Activated CD4-positive, alpha-beta T cell treated with anti-CD3 and anti-CD28 coated beads for 48 hours (primary cell): ENCODE measurements at places on chromosomes 4 and X.

DNA sequence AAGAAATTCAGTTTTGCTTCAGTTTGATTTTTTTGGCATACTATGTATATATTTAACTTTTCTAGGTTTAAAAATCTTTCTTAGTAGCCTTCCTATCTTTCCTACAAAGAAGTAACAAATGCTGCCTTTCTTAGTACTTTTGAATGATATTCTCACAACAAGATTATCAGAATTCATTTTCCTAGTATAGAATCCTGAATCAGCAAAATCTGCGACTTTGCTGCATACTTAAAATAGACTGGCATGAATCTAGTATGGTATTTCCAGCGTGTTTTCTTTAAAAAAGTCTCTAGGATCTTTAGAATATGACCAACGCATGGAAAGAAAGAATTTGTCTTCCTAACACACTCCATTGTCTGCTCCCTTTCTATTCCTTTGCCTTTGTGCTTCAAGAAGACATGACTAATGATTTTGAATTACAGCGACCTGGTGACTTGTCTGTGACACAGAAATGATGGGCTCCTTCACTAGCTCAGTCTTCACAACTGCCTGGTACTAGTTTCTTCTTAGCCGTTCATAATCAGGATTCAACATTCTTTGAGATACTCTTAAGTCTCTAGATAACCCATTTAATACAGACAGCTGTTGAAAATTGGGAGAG, 349.8 kb downstream of the PPARGC1A start:
- DNase-seq: no peak

GRCh38 chr4:48227662-48228061, 42.0 kb downstream of the TEC start:
- no peak for DNase-seq

DNA sequence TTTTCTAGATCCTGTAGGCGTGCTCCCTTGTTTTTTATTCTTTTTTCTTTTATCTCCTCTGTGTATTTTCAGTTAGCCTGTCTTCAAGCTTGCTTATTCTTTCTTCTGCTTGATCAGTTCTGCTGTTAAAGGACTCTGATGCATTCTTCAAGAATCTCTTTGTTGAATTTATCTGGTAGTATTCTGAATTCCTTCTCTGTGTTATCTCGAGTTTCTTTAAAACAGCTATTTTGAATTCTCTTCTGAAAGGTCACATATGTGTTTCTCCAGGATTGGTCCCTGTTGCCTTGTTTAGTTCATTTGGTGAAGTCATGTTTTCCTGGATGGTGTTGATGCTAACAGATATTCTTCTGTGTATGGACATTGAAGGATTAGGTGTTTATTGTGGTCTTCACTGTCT, 15.3 kb downstream of the RAB33B start:
- no peak for DNase-seq

- DNase-seq: no peak
These were observed 1.4 kb upstream of the FNIP2 start for GRCh38 chr4:158767451-158767850.

DNA sequence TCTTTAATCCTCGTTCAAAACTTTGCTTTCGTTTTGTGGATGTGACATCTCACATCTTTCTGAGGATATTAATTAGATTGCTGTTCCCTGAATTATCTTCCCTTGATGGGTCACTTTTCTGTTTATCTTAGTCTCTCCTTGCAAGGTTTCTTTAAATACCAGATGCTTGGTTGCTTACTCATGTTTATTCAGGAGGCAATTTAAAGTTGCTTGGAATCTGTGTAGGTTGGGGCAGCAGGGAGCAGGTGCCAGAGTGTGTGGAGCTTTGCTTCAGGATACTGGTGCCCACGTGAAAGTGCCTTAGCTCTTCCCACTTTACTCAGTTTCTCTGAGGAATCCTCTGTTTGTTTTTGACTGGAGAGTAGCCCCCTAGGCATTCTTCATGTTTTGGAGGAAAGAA, 24.0 kb downstream of the ANAPC4 start:
- no peak for DNase-seq

DNA sequence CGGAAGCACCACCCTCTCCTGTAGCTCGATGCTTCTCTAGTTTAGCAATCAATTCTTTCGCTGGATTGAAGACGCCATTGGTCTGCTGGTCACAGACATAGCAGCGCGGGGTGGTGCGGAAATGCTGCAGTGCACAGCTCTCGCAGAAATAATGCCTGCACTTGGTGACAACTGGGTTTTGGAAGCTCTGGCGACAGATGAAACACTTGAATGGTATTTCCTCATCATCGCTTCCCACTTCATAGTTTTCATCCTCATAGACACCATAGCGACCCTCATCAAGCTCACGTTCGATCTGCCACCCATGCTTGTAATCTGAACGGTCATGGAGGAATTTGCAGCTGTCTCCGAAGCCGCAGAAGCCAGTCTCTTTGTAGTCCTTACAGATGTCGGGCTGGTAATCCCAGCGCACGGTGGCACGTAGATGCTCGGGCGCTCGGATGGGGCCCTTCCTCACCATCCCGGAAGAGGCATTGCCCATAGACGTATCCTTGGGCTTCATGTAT, 854 bp downstream of the RNF113A start:
- peak; percentile 35 for DNase-seq

DNA sequence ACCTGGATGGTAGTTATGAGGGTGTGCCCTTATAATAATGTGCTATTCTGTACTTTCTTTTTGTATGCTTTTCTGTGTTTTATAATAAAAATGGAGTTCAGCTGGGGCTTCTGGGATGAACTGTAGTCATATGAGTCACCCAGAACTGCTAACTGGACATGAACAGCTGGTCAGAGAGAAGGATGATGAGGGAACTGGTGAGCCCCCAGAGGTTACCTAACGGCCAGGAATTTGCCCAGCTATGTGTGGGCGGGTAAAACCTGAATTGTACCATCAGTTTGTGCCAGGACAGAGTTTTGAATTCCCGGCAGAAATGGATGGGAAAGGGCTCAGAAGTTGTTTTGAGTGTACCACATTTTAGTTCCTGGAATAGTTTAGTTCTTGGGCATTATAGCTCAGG, 138.0 kb upstream of the USP9X start:
- DNase-seq: no peak

DNA sequence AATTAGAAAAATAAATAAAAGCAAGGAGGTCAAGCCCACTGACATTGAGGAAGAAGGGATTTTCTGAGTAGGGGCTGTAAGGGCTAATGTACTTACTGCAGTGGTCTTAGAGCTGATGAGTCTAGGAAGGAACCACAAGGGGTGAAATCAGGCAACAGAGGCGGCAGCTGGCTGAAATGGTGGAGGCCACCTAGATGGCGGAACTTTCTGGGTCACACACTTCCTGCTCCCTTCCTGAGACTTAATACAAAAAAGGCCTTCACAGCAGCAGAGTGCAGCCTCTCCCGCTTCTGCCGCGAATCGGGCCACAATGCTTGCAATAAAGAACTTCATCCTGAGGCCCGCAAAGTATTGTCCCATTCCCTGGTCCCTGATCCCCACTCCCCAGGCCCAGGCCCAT, 15.4 kb downstream of the SNX12 start:
- no peak for DNase-seq

DNA sequence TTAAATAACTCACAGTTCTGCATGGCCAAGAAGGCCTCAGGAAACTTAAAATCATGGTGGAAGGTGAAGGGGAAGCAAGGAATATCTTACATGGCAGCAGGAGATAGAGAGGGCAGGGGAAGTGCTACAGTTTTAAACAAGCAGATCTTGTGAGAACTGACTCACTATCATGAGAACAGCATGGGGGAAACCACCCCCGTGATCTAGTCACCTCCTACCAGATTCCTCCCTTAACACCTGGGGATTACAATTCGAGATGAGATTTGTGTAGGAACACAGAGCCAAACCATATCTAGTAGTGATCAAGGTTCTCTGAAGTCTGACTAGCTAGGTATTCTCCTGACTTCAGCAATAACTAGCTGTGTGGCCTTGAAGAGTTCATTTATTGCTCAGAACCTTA, 56.0 kb downstream of the BANK1 start:
- DNase-seq: no peak

GRCh38 chr4:92636038-92636806, 332.5 kb downstream of the GRID2 start:
- no peak for DNase-seq

GRCh38 chr4:158636619-158637018, 35.1 kb downstream of the C4orf46 start:
- no peak for DNase-seq

- no peak for DNase-seq
These were observed 346.4 kb upstream of the FAM241A start for GRCh38 chr4:111798840-111799239.

DNA sequence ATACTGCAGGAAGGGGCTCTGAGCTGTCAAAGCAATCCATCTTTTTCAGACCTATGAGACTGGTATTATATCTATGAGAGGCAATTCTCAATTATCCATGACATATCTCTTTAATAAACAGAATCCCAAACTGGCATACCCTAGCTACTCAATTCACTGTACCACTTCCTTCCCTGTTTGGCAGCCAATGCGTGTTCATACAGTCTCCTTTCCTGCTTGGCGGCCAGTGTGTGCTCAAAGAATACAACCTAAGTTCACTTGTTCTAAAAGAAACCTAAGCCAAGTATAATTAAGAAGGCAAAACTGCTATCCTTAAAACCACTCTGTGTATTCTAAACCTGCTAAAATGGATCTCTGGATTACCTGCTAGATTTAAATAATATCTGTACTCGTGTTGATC, 38.3 kb downstream of the ARHGEF9 start:
- DNase-seq: no peak

DNA sequence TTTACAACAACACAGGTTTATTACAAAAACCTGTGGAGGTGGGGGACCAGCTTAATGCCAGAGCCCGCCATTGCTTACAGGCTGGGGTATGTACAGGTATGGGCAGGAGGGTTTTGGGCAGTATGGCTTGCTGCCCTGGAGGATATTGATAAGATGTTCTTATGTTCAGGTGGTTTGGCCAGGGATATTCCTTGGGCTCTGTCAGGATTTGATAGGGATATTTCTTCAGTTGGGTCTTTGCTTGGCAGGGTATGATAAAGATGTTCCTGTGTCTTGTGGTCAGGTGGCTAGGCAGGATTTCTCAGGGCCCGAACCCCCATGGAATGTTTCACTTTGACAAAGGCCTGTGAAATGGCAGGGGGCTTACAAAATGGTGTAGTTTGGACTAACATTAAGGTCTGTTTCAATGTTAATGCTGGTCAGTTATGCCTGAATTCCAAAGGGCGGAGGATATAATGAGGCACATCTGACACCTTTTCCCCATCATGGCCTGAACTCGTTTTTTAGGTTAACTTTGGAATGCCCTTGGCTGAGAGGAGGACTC, 3.1 kb downstream of the MGST2 start:
- DNase-seq: no peak

GRCh38 chr4:108772402-108772801, 9.5 kb upstream of the ETNPPL start:
- DNase-seq: no peak

GRCh38 chrX:104435249-104435648, 130.8 kb upstream of the IL1RAPL2 start:
- no peak for DNase-seq

DNA sequence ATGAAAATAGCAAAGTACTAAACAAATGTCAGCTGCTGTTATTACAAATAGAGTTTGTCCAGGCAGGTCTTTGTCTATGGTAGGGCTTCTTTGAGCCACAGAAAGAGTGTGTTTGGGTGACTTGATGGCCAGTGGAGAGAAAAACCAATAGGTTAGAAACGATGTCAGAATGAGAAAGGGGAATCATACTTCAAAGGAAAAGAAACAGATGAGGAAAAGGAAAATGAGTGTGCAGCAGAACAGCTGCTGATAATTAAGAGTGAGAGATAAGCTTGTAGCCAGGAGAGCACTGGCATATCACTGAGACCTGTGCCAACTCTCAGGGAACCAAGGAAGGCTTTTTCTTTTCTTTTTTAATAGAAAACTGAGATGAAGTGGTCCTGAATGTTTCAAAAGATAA, 257.2 kb downstream of the ARHGAP24 start:
- DNase-seq: no peak

DNA sequence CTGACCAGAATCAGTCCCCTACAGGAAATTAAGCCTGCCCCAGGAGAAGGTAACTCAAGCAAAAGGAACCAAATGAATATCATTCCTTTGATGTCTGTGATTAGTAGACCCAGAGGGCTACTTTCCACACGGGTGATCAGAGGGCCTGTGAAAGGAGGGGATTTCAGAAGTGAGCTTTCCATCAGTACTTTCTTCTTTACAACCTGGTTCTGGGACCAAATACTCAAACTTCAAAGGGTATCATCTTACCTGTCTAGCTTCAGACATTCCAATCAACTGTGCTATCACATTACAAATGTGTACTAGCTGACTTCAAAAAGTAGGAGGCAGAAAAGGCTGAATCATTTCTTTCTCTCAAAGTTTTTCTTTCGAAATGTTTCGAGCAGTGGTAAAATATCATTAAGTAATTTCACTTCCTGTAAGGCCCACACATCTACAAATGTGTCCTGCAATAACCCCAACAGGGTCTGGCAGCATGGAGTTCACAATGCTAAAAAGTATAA, 23.9 kb downstream of the ACSL4 start:
- no peak for DNase-seq

DNA sequence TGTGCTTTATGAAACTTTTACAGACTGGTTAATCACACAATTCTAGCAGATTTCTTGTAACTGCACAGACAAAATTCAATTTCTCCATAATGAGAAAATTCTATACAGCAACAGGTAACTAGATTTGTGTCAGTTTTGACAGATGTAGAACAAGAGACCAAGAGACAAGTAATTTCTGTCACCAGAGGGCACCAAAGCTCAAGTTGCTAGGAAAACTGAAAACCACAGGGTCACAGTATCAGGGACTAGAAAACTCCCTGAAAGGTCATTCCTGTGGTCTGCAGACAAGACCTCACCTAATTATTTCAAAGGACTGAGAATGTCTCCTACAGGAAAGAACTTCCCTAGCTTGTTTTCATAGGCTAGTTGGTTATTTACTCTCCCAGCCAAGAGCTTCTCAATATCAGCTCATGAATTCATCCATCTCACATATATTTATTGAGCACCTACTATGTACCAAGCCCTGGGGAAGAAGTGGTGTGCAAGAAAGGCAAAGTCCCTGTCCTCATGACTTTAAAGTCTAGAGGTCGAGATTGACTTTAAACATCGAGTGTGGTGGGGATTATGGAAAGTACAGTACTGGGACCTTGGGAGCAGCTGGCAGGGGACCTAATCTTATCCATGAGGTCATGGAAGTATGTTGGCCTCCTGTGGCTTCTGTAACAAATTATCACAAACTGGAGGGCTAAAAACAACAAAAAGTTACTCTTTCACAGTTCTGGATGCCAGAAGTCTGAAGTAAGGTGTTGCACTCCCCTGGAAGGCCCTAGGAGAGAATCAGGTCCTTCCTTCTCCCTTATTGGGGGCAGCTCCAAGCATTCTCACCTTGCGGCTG, 47.8 kb upstream of the SETD7 start:
- peak; percentile 26 for DNase-seq
